ENCODE measurements at places on chromosomes 5 and 9.
A peak's percentile ranks its signal among the peaks of the same experiment; 100 is the strongest.

- DNase-seq = peak; percentile 10
These were observed 418.8 kb downstream of the KDM4C start for GRCh38 chr9:7176561-7176960.

DNA sequence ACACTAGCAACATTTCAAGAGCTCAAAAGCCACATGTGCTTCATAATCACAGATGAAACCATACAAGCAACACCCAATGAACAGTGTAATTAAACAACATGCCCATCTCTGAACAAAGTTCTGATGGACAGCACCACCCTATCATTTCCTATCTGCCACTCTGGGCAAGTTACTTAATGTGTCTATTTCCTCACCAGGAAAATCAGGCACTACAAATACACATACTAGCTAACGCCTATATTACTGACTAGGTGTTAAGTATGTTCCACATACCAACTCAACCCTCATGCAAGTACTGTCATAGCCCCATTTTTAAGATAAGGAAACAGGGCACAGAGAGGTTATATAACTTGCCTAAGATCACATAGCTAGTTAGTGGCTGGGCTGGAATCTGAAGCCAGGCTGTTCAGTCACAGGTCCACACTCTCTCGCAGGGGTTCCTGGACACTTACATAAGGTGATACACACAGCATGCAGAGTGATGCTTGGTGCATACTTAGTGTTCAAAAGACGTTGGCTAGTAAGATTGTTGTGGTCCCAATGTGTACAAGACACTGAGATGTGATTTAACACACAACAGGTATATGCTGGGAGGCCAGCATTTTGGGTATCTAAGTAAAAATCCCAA is 24.2 kb downstream of the CORO2A start:
- no peak for DNase-seq

DNA sequence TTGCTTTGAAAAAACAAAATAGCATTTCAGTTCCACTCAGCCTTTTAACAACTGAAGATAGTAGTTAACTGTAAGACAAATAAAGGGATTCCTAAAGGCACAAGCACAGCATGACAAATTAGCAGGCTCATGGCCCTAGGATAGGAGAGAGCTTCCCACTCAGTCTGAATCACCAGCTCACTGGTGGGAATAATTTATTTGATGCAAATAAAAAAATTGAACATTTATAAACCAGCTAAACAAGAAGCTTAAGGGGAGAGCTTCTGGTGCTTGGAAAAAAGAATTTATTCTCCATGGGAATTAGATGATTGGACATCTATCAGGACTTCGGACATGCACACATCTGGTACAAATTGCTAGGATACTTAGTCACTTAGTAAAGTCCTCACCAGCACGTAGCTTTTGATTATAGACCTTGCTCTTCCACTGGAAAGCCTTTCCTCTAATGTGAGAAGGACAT is 294.1 kb upstream of the TNC start:
- DNase-seq = no peak

DNA sequence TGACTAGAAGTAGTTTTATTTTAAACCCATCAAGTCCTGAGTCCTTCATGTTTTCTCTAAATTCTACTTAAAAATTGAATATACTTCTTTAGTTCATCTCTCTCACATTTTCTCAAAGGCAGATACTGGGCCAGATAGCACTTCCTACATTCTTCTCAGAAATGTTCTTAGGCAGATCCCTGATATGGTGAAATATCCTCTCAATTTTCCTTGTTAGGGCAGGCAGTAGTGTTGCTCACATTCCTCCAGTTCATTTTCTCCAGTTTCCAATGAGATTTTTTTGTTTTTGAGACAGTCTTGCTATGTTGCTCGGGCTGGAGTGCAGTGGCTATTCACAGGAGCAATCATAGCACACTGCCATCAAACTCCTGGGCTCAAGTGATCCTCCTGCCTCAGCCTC is 5.7 kb downstream of the GCNT1 start:
- DNase-seq = peak; percentile 53

GRCh38 chr5:16489322-16489791 is 23.8 kb upstream of the ZNF622 start:
- DNase-seq = peak; percentile 73

- DNase-seq = no peak
These were observed 205.7 kb upstream of the TBCA start for GRCh38 chr5:77981820-77982219.

DNA sequence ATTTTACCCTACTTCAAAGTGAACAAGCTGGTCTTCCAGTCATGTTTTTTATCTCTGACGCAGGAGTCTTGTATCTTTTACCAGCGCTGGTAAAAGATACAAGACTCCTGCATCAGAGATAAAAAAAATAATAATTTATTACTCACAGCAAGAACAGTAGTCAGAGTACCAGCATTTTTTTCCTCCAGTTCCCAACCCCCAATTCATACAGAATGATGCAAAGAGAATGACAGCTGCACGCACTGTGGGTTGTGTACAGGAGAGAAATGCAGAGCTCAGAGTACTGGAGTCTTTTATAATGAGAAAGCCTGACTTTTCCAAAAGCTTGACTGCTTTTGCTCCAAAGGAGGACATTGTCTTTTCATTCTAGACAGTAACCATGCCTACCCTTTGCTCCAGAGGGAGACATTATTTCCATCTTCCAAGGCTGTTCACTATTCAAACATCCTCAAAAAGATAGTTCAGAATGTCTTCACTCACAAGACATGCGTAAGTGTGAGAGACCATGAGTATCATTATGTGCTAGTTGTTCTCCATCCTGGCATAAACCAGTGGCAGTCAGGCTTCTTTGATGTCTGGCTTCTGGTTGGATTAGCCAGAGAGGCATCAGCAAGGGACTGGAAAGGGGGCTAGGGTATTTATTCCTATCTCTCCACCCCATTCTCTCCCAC is 14.3 kb upstream of the RANBP6 start:
- DNase-seq = no peak

DNA sequence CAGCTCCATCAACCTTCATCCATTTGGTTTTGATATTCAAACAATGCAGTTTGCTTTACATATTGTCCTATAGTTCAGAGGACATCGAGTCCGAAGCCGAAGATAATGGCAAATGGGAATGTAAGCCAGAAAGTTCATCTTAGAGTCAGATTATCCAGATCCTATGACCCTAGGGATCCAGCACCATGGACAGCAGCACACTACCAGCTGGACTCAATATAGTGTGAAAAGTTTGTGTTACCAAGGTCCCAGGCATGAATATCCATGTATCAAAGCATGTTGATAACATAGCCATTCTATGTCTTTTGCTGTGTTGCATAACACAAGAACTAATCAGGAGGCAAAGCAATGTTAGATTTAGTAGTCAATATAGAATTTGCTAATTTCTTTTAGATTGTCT is 46.3 kb downstream of the FSTL4 start:
- peak; percentile 30 for DNase-seq

DNA sequence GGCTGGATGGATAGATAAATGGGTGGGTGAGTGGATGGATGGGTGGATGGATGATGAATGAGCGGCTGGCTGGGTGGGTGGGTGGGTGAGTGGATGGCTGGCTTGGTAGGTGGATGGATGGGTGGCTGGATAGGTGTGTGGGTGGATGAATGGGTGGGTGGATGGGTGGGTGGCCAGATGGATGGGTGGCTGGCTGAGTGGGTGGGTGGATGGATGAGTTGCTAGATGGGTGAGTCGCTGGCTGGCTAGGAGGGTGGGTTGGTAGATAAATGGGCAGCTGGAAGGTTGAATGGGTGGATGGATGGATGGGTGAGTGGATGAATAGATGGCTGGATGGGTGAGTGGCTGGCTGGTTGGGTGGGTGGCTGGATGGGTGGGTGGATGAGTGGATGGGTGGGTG is 27.9 kb upstream of the CEP72 start:
- DNase-seq = no peak

GRCh38 chr5:149277801-149278200 is 6.1 kb downstream of the AFAP1L1 start:
- no peak for DNase-seq

GRCh38 chr9:122656378-122656777 is 1.0 kb downstream of the OR1B1 start:
- no peak for DNase-seq

GRCh38 chr9:113650207-113651131 is 186.9 kb downstream of the RGS3 start:
- peak; percentile 92 for DNase-seq

- no peak for DNase-seq
These were observed 503 bp downstream of the SEMA4D start for GRCh38 chr9:89497257-89497963.

GRCh38 chr9:95239071-95239470 is 78.4 kb downstream of the FANCC start:
- no peak for DNase-seq

- no peak for DNase-seq
These were observed 99.8 kb downstream of the TRIO start for GRCh38 chr5:14242871-14243383.

- no peak for DNase-seq
These were observed 50.3 kb downstream of the MAMDC2 start for GRCh38 chr9:70093944-70094343.

- no peak for DNase-seq
These were observed 6.8 kb upstream of the RNF130 start for GRCh38 chr5:180078348-180078747.

- DNase-seq = no peak
These were observed 271.2 kb downstream of the SAXO1 start for GRCh38 chr9:18761742-18762300.

- DNase-seq = no peak
These were observed 2.7 kb upstream of the PURA start for GRCh38 chr5:140111011-140111858.

- DNase-seq = no peak
These were observed 102.4 kb downstream of the AK8 start for GRCh38 chr9:132775720-132776119.

- no peak for DNase-seq
These were observed 30.3 kb downstream of the MAN2A1 start for GRCh38 chr5:109719978-109720377.

GRCh38 chr5:153543288-153543687 is 52.8 kb downstream of the GRIA1 start:
- DNase-seq = peak; percentile 81

- DNase-seq = no peak
These were observed 14.8 kb downstream of the ATP10B start for GRCh38 chr5:160837211-160837610.

- DNase-seq = peak; percentile 3
These were observed 155.0 kb downstream of the NPR3 start for GRCh38 chr5:32866138-32866537.

DNA sequence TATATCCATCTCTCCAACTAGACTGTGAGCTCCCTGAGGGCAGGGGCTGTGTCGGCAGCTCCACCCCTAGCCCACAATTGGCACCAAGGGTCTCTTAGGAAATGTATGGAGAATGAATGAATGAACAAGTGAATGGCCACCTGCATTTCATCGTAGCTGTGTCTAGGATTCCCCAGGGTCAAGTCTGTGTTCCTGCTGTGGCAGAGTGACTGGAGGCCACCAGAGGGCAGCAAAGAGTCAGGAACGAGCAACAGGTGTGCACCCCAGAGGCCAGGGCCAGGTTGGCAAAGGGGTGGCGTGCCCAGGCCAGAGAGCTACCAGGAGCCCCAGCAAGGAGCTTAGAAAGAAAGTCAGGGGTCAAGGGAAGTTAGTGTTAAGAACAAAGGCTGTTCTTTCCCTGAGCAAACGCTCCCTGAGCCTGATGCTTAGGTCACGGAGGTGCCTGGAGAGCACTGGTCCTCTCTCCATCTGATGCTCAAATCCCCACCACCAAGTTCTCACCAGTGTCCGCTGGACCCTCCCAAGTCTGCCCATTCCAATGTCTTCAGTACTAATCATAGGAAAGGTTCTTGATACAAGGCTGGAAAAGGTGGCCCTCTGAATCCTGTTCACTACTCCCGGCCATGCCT is 160.7 kb downstream of the PAX5 start:
- DNase-seq = peak; percentile 46

DNA sequence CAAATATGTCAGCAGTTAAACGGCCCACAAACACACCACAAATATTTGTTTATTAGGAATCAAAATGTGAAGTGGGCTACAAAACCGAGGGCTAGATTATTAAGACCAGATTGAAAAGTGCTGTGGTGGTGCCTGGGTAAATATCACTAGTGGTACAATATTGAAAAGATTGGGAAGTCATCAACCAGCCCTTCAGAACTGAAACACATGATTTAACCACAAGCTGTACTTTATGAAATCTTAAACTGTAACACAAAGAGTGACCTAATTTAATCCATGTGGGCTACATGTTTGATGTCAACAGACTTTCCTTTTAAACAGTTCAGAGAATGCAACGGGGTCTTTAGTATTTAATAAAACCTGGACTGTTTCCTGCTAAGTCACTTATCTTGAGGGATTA is 182.3 kb downstream of the SPATA31D1 start:
- peak; percentile 38 for DNase-seq

DNA sequence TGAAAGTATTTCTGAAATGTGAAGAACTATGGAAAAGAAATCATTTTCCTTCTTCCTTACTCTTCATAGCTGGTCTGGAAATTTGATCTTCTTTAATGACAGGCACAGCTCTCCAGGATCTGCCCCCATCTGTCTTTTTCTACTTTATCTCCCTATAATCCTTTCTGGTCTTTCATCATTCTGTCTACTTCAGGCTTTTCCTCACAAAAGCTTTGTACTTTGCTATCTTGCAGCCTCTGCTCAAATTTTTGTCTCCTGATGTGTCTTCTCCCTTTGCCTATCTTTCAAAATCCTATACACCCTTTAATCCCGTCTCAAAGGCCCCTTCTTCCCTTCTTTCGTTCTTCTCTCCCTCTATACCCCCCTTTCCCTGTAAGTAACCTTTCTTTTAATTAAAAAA is 114.9 kb upstream of the ATP10B start:
- DNase-seq = no peak

DNA sequence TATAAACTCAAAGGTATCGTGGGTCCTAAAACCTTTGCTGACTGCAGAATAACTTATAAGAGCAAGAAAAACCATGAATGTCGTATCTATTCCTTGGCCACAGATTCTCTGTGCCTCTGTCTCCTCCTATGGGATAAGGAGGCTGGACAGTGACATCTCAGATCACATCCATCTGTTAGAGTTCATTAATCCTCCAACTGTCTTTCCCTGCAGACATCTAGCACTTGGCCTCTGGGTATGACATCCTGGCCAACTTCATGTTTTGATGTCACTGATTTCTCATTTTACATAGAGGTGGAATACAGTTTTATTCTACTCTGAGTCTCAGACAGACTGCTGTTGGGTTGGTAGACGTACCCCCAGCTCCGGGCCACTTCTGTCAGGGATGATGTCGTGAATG is 86.2 kb downstream of the OTULIN start:
- DNase-seq = no peak

- no peak for DNase-seq
These were observed 140.9 kb downstream of the SLC25A46 start for GRCh38 chr5:110879675-110880074.

GRCh38 chr9:69885474-69885929 is 64.9 kb downstream of the CFAP95 start:
- peak; percentile 69 for DNase-seq

DNA sequence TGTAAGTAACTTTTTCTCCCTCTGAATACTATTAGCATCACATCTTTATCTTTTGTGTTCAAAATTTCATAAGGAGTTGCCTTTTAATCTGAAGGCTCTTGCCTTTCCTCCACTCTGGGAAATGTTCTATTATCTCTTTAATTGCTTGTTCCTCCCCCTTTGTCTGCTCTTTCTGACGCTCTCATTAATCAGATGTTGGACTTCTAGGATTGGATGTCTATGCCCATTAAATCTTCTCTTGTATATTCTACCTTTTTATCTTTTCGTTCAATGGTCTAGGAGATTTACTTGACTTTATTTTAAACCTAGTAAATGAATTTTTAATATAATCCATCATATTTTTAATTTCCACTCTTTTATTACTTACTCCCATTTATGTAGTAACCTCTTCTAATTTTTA is 76.7 kb downstream of the MARCHF3 start:
- DNase-seq = no peak
